ENCODE measurements at places on chromosomes 6 and 20. TPM values are rescaled to one million over a fixed set of nuclear protein-coding genes. Genes with fewer than 3 reads are reported as not detected.

DNA sequence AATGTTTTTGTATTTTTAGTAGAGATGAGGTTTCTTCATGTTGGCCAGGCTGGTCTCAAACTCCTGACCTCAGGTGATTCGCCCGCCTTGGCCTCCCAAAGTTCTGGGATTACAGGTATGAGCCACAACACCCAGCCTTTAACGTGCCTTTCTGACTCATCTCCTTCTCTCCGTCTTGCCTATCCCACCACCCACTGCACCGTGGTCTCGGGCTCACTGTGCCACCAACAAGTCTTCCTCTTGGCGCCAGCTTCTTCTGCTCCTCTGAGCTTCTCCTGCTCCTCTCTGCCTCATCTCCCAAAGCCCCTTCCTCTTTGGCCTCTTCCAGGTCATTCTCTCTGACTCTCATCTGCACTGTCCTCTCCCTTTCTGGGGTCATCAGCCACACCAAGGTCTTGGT is 41.0 kb downstream of the TMEM242 start:
- no peak for DNase-seq

DNA sequence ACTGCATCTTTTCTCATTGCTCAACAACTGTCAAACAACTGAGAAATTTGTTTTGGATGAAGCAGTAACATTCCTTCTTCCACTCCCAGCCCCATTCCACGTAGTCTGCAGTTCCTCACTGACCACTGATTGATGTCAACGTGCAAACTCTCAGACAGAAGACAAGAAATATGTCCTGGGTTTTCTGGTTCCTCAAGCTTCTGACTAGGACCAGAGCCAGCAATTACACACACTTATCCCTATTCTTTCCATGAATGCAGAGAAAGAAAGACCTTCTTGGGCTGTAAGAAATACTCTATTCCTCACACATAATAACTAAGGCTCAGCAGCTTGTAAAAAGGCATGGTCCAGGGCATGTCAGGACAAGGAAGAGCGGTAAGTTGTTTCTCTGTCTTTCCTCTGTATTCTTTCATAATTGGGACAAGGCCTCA is 790.1 kb upstream of the SLC35B3 start:
- no peak for DNase-seq

GRCh38 chr6:52336919-52337561 is 24.9 kb upstream of the PAQR8 start:
- no peak for DNase-seq

GRCh38 chr20:20462185-20462584 is 94.3 kb downstream of the INSM1 start:
- DNase-seq: no peak

- DNase-seq: no peak
Measured at GRCh38 chr6:73107016-73107415, 118.3 kb downstream of the KHDC1L start.

DNA sequence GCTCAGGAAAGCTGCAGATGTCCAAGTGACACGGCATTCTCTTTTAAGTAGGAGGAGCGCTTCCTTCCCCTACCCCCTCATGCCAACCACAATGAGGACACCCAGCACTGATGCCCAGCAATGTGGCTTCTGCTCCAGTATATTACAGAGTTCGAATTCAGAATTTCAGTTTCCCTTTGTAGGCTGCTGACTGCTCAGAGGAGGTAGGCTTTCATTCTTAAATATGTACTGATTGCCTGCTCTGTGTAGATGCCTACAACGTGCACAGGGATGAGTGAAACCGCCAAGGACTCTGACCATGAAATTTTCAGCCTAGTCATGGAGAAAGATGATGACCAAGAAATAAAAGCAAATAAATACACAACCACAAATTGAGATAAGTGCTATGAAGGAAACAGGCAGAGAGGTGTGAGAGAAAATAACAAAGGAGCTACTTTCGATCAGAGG is 50.9 kb upstream of the TNFAIP3 start:
- DNase-seq: no peak

- DNase-seq: no peak
Measured at GRCh38 chr20:44776980-44777379, 31.3 kb downstream of the KCNK15 start.

GRCh38 chr6:8499540-8499939 is 64.2 kb upstream of the SLC35B3 start:
- DNase-seq: no peak

GRCh38 chr6:121522265-121522664 is 86.8 kb downstream of the GJA1 start:
- no peak for DNase-seq

- no peak for DNase-seq
Measured at GRCh38 chr6:117951783-117952182, 44.7 kb downstream of the SLC35F1 start.

SLC22A23 gene
- 0.27 TPM for total RNA-seq

SLA2 gene
- total RNA-seq: 33.7 TPM

ABCC10 gene
- 46.2 TPM for total RNA-seq

CTAGE9 gene
- total RNA-seq: not detected

BHLHE23 gene
- total RNA-seq: not detected

CLDN20 gene
- not detected for total RNA-seq
